ENCODE measurements at places on chromosomes 1 and 21. TPM values are rescaled to one million over a fixed set of nuclear protein-coding genes. Genes with fewer than 3 reads are reported as not detected.

DNA sequence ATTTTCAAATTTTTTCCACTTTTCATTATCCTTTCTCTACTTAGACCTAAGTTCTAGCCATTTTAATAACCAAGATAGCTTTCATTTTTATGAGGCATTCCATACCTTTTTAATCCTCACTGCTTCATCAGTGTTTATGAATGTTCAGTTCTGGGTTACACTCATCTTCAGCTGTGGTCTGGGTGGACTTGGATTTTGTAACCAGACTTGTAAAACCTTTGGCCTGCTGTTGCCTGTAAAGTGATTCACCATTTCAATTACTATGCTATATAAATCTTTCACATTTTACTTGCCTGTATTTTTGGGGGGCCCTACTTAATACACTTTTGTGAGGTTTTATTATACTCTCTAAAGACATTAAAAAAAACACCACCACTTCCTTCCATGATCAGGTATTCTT is 46.2 kb downstream of the USP25 start:
- no peak overlapping the region for H3K27ac ChIP-seq
- H3K36me3 ChIP-seq, result no peaks in the 10 kb centered on the region
- no peaks in the 10 kb centered on the region for H3K27me3 ChIP-seq
- no peak for DNase-seq
- H3K4me3 ChIP-seq, result no peak overlapping the region
- no peaks in the 10 kb centered on the region for H3K4me1 ChIP-seq

DNA sequence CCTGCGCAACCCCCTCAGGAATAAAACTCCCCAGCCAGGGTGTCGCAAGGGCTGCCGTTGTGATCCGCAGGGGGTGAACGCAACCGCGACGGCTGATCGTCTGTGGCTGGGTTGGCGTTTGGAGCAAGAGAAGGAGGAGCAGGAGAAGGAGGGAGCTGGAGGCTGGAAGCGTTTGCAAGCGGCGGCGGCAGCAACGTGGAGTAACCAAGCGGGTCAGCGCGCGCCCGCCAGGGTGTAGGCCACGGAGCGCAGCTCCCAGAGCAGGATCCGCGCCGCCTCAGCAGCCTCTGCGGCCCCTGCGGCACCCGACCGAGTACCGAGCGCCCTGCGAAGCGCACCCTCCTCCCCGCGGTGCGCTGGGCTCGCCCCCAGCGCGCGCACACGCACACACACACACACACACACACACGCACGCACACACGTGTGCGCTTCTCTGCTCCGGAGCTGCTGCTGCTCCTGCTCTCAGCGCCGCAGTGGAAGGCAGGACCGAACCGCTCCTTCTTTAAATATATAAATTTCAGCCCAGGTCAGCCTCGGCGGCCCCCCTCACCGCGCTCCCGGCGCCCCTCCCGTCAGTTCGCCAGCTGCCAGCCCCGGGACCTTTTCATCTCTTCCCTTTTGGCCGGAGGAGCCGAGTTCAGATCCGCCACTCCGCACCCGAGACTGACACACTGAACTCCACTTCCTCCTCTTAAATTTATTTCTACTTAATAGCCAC is 696 bp downstream of the TGFB2 start:
- H3K27ac ChIP-seq, result no peak overlapping the region
- peaks cover 10% of the 10 kb centered on the region for H3K4me1 ChIP-seq
- peak; percentile 80 for DNase-seq
- H3K36me3 ChIP-seq, result no peaks in the 10 kb centered on the region

DISP1 gene
- 9.2 TPM for total RNA-seq

RBP7 gene
- total RNA-seq, result 0.96 TPM

- H3K4me3 ChIP-seq, result no peak overlapping the region
- no peaks in the 10 kb centered on the region for H3K4me1 ChIP-seq
- H3K36me3 ChIP-seq, result no peaks in the 10 kb centered on the region
- no peak for DNase-seq
Measured at GRCh38 chr1:184283999-184284398, 102.8 kb upstream of the C1orf21 start.

MFAP2 gene
- total RNA-seq, result 160 TPM

GRCh38 chr1:245290836-245291235 is 136.1 kb downstream of the KIF26B start:
- H3K27ac ChIP-seq, result no peak overlapping the region
- no peaks in the 10 kb centered on the region for H3K36me3 ChIP-seq
- H3K27me3 ChIP-seq, result no peaks in the 10 kb centered on the region
- no peak for DNase-seq

EPHA2 gene
- 40.9 TPM for total RNA-seq

DNA sequence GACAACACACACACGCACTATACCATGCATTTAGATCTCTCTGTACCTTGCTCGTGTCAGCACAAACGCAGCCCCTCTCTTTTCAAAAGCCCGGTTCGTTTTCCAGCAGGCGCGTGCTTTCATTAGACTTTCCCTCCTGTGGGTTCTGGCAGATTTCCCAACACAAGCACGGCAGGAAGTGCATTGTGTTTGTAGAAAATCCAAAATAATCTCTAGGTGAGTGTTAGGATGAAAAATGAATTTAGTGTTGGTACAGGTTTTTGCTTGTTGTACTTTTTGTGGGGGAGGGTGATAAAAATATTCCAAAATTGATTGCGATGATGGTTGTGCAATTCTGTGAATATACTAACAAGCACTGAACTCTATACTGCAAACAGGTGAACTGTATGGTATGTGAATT is 54.1 kb upstream of the POFUT2 start:
- H3K27me3 ChIP-seq, result peaks cover 1% of the 10 kb centered on the region
- DNase-seq, result no peak
- H3K36me3 ChIP-seq, result no peaks in the 10 kb centered on the region
- peaks cover 20% of the 10 kb centered on the region for H3K4me1 ChIP-seq
- peak overlapping the region; percentile 1 for H3K4me3 ChIP-seq

DNA sequence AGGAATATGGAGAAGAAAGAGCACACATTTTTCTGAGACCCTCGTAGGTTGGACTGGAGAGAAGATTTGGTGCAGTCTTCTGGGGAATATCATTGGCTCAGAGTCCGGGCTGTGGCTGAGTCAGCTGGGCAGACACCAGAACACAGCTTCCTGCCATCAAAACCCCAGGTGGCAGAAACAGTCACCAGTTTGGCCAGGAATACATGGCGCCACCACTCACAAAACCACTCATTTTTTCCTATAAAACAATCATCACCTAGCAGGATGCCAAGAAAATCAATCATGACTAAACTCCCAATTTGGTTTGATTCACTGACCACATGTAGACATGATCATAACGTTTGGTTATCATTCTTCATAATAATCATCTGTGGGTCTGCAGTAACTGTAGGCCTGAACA is 178.1 kb upstream of the PBX1 start:
- no peak overlapping the region for H3K4me3 ChIP-seq
- H3K27ac ChIP-seq, result no peak overlapping the region
- no peaks in the 10 kb centered on the region for H3K4me1 ChIP-seq
- DNase-seq, result no peak
- no peaks in the 10 kb centered on the region for H3K36me3 ChIP-seq

DNA sequence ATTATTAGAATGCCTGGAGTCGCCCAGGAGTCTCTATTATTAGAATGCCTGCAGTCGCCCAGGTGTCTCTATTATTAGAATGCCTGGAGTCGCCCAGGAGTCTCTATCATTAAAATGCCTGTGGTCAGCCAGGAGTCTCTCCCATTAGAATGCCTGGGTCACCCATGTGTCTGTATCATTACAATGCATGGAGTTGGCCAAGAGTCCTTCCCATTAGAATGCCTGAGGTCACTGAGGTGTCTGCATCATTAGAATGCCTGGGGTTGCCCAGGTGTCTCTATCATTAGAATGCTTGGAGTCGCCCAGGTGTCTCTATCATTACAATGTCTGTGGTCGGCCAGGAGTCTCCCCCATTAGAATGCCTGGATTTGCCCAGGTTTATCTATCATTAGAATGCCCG is 66.9 kb downstream of the RNF187 start:
- H3K4me1 ChIP-seq, result no peaks in the 10 kb centered on the region
- DNase-seq, result no peak
- H3K27ac ChIP-seq, result no peak overlapping the region
- H3K4me3 ChIP-seq, result no peak overlapping the region
